ENCODE measurements at places on chromosomes 2 and 18.

DNA sequence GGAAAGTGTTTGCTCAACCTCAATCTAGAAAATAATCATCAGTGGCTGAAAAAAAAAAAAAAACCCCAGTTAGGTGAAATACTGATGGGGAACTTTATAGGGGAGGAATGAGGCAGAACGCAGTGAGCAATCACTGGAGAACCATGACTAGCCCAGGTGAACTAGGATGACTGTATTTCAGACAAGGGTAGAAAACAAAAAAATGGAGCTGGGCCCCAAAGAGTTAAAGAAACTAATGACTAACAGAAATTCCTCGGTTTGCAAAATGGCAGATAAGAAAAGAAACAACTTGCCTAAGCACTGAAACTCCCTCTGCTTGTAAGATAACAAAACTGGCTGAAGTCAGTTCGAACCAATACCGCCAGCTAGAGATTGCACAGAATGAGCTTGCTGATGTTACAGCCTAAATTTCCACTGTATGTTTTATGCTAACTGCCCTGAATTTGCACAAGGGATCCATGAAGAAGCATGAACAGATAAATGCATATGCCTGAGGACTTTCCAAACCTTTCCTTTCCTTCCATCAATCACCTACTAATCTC lies 245.9 kb downstream of the METTL4 start:
- no peak for DNase-seq

GRCh38 chr2:146265656-146266055 lies 1579.2 kb upstream of the ACVR2A start:
- DNase-seq: no peak

GRCh38 chr2:19810637-19811036 lies 91.1 kb downstream of the TTC32 start:
- DNase-seq: no peak

- no peak for DNase-seq
Measured at GRCh38 chr2:31483246-31483645, 68.7 kb upstream of the XDH start.

DNA sequence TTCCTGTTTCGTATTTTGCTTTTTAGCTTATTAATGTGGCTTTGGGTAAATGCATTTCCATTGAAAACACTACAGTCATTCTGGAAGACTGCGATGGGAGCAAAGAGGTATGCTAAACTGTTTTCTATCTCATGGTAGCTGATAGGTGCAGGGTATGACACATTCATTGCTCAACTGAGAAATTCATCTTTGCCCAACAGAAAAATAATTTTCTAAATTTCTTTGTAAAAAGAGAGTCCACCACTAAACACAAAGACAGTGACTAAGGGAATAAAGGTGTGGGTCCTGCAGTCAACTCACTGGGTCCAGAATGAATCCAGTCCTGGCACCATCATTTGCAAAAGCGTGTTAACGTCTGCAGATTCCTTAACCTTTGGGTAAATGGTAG lies 19.9 kb downstream of the ERMN start:
- DNase-seq: no peak

DNA sequence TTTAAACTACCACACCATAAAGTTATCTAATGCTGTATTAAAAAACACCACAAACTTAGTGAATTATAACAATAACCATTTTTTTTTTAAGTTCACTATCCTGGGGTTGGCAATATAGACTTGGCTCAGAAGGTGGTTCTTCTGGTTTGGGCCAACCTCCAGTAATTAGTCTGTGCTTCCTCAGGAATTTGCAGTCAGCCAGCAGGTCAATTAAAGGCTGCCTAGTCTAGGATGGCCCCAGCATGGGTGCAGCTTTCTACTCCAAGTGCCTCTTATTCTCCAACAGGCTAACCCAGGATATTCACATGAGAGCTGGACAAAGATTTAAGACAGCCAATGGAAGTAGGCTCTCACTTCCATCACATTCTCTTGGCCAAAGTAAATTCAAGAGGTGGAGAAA lies 379.1 kb upstream of the FIGN start:
- no peak for DNase-seq

DNA sequence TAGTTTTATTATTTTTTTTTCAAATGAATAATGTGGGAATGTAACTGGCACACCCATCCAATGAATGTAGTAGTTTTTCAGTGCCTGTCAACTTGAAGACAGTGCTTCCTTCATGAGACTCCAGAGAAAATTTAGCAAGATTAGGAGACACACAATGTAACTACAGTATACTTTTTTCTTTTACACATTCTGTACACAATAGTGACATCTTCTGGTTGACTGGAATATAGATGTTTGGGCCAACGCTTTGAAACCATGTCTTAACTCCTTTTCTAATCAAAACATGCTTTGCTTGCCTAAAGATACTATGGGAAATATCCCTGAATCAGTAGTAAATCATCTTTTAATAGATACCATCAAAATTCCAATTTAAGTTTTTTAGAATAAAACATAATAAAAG lies 229.5 kb upstream of the ZC3H15 start:
- DNase-seq: no peak

- no peak for DNase-seq
Measured at GRCh38 chr2:234961784-234962183, 10.0 kb downstream of the SH3BP4 start.

DNA sequence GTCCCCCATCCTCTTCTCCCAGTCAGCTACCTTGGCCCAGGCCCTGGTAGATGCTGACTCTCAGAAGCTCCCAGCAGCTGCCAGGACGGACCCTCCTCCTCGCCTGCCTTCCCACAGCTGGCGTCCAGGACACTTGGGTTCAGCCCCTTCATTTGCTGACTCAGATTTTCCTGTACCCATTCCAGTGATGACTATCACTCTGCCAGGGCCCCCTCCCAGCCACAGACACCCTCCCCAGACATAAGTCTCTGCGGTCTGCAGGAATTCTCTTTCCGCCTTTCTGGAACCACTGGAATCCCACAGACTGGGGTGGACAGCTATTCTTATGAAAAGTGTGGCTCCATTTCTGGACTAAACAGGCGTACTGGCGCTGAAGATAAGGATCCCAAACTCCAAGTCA lies 260.3 kb upstream of the EPAS1 start:
- no peak for DNase-seq

- no peak for DNase-seq
Measured at GRCh38 chr2:6879011-6879410, 1.4 kb downstream of the RSAD2 start.

- no peak for DNase-seq
Measured at GRCh38 chr2:68714866-68715265, 19.7 kb upstream of the ARHGAP25 start.

DNA sequence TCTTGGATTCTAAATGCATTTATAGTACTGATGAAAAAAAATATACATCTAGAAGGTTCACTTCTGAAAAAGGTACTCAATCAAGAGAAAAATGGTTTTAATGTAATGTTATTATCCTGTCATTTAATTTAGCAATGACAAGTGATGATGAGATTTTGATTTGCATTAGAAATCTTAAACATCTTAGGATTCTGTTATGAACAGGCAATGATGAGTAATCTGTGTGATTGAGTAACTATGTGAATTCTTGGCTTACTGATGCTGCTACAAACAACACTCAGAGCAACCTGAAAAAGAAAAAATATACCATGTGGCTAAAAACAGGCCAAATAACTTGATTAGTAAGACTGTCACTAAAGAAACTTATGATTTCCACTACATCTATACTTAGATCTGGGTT lies 30.1 kb downstream of the RBKS start:
- DNase-seq: no peak

GRCh38 chr2:96949701-96950350 lies 36.6 kb downstream of the FAM178B start:
- DNase-seq: no peak

DNA sequence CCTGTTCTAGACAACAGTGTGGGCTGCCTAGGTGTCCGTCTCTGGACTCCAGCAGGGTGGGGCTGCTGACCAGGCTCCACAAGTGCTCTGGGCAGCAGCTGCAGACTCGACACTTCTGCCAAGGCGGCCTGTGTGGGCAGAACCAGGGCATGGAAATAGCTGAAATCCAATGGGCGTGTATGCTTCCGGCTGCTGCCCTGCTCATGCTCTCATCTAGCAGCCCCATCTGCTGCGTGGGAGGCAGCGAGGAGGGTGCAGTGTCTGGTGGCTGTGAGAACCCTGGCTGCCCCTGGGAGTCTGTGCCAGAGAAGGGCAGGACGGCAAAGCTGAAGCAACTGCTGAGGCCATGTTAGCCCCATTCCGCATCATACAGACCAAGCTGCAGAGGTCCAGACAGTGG lies 174.9 kb downstream of the SOX11 start:
- DNase-seq: no peak

DNA sequence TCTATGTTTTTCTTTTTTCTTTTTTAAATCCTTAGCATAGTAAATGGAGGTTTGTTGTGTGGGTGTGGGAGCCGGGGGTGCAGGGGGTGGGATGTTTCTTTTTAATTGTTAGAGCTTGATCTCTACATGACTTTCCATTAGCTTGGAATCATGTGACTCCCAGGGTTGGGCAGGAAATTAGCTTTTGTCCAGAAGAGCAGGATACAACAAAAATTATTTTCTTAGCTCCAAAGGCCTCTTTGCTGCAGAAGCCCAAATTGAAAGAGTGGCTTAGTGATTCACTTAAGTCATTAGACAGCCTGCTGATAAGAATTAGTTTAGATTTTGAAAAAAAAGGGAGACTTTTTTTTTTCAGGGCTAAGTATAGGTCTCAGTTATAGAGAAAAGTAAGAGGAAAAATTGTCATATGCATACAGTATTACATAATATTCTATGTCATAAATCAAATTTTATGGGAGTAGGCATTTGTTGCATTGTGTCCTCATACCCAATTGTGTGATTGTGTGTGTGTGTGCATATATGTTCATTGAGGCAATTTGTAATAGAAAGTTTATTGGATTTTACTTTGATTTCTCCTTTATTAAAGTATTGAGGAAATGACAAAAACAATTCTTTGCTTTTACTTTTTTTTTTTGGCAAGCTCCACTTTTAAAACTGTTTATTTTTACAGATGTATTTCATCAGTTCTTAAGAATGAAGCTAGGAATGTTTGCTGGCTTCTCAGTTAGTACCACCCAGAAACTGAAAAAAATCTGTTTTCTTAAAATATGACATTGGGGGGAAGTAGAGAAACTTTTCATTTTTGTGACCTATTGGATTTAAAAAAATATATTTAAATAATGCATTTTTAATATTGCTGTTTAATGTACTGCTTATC lies 47.4 kb downstream of the TSPYL6 start:
- no peak for DNase-seq

GRCh38 chr2:199798831-199799580 lies 52.0 kb downstream of the FTCDNL1 start:
- no peak for DNase-seq

GRCh38 chr2:227610123-227610522 lies 4.5 kb downstream of the SCYGR3 start:
- no peak for DNase-seq

GRCh38 chr2:127024769-127025358 lies 82.1 kb downstream of the BIN1 start:
- peak; percentile 63 for DNase-seq

DNA sequence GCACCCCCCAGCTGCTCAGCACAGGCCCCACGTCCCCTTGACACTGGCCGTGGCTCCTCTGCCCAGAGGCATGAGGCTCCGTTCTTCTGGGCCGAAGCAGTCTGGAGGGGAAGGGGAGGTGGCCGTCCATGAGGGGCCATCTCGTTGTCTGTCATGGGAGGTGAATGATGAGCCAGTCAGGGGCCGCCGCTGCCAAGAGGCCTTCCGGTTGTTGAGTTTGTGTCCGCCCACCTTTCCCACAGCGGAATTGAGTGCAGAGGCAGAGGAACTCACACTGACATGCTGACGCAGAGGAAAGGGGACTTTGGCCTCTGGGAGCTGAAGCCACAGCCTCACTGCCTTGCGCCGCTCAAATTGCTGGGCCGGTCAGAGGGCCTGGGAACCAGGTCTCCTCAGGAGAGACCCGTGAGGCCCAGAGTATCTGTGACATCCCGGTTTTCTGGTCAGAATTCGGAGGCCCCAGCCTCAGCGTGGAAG lies 268.4 kb downstream of the ATAD2B start:
- peak; percentile 64 for DNase-seq

GRCh38 chr2:9096761-9097160 lies 93.3 kb upstream of the MBOAT2 start:
- DNase-seq: no peak

GRCh38 chr18:46046126-46046525 lies 25.9 kb downstream of the PSTPIP2 start:
- no peak for DNase-seq

- peak; percentile 56 for DNase-seq
Measured at GRCh38 chr2:127105656-127106456, 1.1 kb downstream of the BIN1 start.

DNA sequence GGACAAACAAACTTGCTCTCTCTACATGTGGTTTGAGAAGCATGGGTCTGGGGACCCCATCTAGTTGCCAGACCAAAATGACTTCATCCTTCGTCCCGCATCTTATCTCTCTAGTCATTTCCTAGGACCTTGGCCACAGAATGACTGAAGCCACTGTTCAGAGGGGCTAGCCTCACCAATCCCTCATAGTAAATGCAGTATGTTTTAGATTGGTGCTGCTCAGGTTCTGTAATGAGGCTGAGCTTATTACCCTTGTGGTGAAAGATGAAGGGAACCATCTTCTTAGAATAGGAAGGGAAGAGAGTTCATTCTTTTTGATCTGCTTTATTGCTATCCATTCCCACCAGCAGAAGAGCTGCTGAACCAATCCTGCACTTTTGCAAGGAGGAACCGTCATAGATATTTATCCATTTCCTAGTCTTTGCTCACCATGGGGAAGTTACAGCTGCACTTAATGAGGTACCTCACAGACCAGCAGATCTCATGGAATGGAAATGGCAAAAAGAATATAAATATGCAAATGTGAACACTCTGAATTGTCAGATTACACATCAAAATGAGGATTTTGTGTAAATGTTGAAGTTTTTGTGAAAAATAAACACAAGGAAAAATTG lies 436.7 kb downstream of the LPIN1 start:
- DNase-seq: no peak

DNA sequence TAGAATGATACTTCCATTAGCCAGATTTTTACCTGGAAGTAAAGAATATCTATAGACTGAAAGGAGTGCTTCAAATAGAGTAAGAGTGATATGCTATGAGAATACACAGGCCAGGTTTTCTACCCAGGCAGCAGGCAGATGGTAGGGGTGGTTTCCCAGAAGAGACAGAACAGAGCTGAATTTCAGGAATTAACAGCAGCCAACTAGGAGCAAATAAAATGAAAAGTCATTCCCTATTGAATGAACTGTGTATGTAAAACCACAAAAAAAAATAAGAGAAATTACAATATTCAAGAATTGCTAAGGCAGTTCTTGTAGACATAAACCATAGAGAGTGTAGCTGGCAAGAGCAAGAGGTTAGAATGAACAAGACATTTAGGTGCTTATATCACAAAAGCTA lies 336.8 kb downstream of the KCNJ3 start:
- DNase-seq: no peak

GRCh38 chr2:100819370-100820272 lies at the start of gene NPAS2:
TSS of gene NPAS2 (plus strand) at chr2:100820139. CDS start at chr2:100904755, 84,616 bp downstream.
- DNase-seq: peak; percentile 73

GRCh38 chr18:49486134-49486533 lies 900 bp downstream of the C18orf32 start:
- DNase-seq: no peak

- no peak for DNase-seq
Measured at GRCh38 chr2:158214431-158214830, 112.8 kb downstream of the UPP2 start.

GRCh38 chr18:54780285-54780861 lies 47.9 kb upstream of the RAB27B start:
- DNase-seq: no peak

Measured in HuH-7.5 (cell line).